Breast epithelium (tissue), 4 donors: ENCODE measurements at places on chromosomes 7 and 10. TPM values are rescaled to one million over a fixed set of nuclear protein-coding genes. Genes with fewer than 3 reads are reported as not detected.

GRCh38 chr10:98045785-98046389 is 15.5 kb upstream of the CRTAC1 start:
- H3K27me3 ChIP-seq: no peaks in the 10 kb centered on the region
- no peak overlapping the region for H3K4me3 ChIP-seq
- no peaks in the 10 kb centered on the region for H3K4me1 ChIP-seq
- H3K27ac ChIP-seq: no peak overlapping the region

- no peak for DNase-seq
- no peaks in the 10 kb centered on the region for H3K36me3 ChIP-seq
- H3K4me1 ChIP-seq: no peaks in the 10 kb centered on the region
- no peak overlapping the region for H3K4me3 ChIP-seq
Measured at GRCh38 chr10:23442936-23443335, 4.1 kb downstream of the OTUD1 start.

DNA sequence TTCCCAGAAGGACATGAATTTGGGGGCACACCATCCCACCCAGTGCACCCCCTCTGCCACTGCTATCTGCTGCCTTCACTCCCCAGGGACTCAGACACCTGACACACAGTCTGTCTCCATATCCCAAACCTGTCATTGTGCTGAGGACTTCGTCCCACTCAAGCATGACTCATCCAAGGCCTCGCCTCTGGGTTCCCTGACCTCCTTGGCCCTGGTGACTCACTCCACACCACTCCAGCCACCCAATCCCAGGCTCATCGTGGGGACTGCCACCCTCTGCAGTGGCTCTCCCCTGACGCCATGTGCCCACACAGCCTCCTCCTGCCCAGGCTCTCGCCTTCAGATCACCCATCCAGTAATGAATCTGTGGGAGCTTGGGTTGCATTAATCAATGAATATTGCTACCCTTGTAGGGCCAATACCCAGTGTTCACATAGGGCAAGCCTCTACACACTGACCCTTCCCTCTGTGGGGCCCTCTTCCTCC is 6.6 kb upstream of the INSIG1 start:
- DNase-seq: no peak
- H3K36me3 ChIP-seq: no peaks in the 10 kb centered on the region
- no peak overlapping the region for H3K4me3 ChIP-seq
- no peak overlapping the region for H3K27ac ChIP-seq
- no peaks in the 10 kb centered on the region for H3K4me1 ChIP-seq

GRCh38 chr10:5449227-5449626 is 36.9 kb downstream of the NET1 start:
- DNase-seq: no peak
- H3K27me3 ChIP-seq: no peaks in the 10 kb centered on the region
- H3K4me1 ChIP-seq: no peaks in the 10 kb centered on the region
- peak overlapping the region; percentile 91 for H3K27ac ChIP-seq
- peak overlapping the region; percentile 57 for H3K4me3 ChIP-seq

Gene SFTPD
- total RNA-seq: not detected

Gene KNDC1
- 0.98 TPM for total RNA-seq

DNA sequence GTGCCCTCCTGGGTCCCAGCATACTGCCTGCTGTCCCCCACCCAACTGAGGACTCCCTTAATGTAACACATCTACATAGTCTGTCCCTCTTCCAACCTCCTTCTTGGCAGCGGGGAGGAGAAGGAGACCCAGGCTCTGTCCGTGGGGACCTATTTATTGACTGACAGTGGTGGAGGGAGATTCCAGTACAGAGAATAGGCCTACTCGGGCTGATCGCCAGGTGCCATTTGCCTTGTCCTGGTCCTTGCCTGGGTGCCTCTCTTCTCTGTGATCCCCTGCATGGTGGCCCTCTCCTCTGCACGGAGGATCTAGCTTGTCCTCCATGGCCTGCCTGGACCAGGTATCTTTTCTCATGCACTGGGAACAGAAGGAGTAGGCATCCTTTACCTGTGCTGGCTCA is 17.0 kb downstream of the GHRHR start:
- no peaks in the 10 kb centered on the region for H3K36me3 ChIP-seq
- no peak overlapping the region for H3K4me3 ChIP-seq
- no peak overlapping the region for H3K27ac ChIP-seq
- H3K27me3 ChIP-seq: no peaks in the 10 kb centered on the region
- no peaks in the 10 kb centered on the region for H3K4me1 ChIP-seq

- H3K4me3 ChIP-seq: no peak overlapping the region
- no peaks in the 10 kb centered on the region for H3K27me3 ChIP-seq
- H3K4me1 ChIP-seq: no peaks in the 10 kb centered on the region
- H3K27ac ChIP-seq: peak overlapping the region; percentile 38
Measured at GRCh38 chr10:31583293-31583692, 264.3 kb downstream of the ZEB1 start.

DNA sequence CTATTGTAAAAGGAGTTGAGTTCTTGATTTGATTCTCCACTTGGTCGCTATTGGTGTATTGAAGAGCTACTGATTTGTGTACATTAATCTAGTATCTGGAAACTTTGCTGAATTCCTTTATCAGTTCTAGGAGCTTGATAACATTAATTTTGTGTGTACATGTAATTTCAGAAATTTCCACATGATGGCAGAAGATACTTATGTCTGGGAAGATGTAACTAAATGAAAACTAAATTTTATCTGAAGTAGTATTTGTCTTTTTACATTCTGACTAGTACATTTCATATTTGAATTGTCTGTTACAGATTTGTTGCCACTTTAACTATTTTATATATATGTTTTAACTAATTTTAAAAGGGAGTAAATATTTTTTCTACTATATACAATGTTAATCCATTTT is 27.6 kb downstream of the SDHAF3 start:
- H3K36me3 ChIP-seq: no peaks in the 10 kb centered on the region
- no peaks in the 10 kb centered on the region for H3K4me1 ChIP-seq
- no peak overlapping the region for H3K27ac ChIP-seq
- no peak for DNase-seq

Gene GDF10
- 2.0 TPM for total RNA-seq

DNA sequence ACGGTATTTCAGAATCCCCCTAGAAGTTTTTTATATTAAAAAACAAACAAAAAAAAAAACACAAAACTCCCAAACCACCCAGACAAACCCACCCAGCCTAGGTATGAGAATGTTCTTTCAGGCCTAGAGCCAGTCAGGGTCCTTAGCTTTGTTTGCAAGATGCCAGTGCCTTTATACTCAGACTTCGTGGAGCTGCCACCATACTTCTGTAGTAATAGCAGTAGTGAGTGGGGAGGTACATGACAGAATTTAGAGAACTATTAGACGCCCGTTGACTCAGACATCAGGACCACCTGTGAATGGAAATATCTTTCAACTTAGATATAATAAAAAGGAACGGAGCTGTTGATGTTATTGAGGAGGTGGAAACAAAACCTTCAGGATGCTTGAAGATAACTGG is 138.2 kb upstream of the MKLN1 start:
- H3K27ac ChIP-seq: no peak overlapping the region
- H3K27me3 ChIP-seq: no peaks in the 10 kb centered on the region
- no peak overlapping the region for H3K4me3 ChIP-seq
- no peak for DNase-seq
- H3K36me3 ChIP-seq: no peaks in the 10 kb centered on the region

Gene FXYD4
- not detected for total RNA-seq

Gene ABLIM1
- 216 TPM for total RNA-seq

DNA sequence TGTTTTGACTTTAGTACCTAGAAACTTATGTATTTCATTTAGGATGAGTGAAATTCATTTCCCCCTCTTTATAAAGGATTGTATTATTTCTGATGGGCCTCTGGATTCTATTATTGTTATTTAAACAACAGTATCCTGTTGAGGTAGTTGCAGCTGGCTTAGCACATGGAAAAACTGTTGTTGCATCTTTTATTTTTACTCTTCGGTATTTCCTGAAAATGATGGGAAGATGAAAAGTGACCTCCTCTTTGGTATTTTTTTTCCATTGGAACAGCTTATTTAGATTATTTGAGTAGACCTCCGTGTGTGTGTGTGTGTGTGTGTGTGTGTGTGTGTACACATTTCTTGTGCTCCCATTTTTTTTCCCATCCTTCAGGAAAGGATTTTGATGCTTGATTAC is 129.8 kb downstream of the PRKG1 start:
- H3K4me1 ChIP-seq: peaks cover 4% of the 10 kb centered on the region
- H3K4me3 ChIP-seq: no peak overlapping the region
- H3K36me3 ChIP-seq: no peaks in the 10 kb centered on the region
- no peak for DNase-seq

DNA sequence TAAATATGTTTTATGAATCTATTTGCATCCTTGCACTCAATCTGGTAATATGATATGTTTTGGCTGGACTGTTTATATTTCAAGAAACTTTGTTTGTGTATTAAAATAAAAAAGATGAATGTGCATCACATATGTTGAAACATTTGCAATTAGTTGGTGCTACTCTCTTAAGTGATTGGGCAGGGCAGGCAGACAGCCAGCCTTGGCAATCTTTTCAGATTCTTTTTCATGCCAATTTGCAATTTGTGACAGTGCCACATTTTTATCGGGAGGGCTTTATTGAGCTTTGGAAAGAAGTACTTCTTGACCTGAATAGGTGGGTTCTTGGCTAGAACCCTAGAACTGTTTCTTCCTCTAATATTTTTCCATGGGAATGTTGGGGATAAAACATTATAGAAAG is 152.2 kb downstream of the NXPH1 start:
- H3K27me3 ChIP-seq: no peaks in the 10 kb centered on the region
- no peak for DNase-seq
- no peaks in the 10 kb centered on the region for H3K4me1 ChIP-seq
- H3K4me3 ChIP-seq: no peak overlapping the region
- no peaks in the 10 kb centered on the region for H3K36me3 ChIP-seq
- H3K27ac ChIP-seq: no peak overlapping the region

DNA sequence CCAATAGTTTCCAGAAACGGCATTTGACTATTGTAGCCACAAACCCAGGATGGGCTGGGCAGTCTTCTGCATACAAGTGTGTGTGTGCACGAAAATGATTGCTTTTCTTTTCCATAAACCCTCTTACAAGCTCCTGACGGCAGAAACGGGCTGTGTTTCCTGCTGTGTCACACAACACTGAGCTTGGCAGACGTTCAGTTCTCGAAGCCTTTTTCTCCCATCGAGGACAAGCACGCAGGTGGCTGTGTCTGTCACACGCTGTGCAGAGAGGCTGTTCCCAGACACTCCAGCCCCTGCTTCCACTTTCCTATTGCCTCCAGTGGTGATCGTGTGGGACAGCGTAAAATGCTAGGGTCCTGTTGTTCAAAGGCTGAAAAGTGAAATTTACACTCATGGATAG is 32.1 kb downstream of the RBAK start:
- no peak for DNase-seq
- no peak overlapping the region for H3K4me3 ChIP-seq
- H3K36me3 ChIP-seq: no peaks in the 10 kb centered on the region
- H3K27me3 ChIP-seq: peaks cover 10% of the 10 kb centered on the region
- H3K4me1 ChIP-seq: no peaks in the 10 kb centered on the region

GRCh38 chr10:63707254-63707910 is 186.2 kb downstream of the REEP3 start:
- peak overlapping the region; percentile 76 for H3K27ac ChIP-seq
- no peak overlapping the region for H3K4me3 ChIP-seq
- no peaks in the 10 kb centered on the region for H3K27me3 ChIP-seq
- no peak for DNase-seq
- H3K4me1 ChIP-seq: no peaks in the 10 kb centered on the region
- H3K36me3 ChIP-seq: no peaks in the 10 kb centered on the region

- H3K27ac ChIP-seq: peak overlapping the region; percentile 99
- DNase-seq: no peak
- peak overlapping the region; percentile 97 for H3K4me3 ChIP-seq
- no peaks in the 10 kb centered on the region for H3K27me3 ChIP-seq
- H3K36me3 ChIP-seq: no peaks in the 10 kb centered on the region
Measured at GRCh38 chr7:32890793-32891042, 842 bp downstream of the KBTBD2 start.
